Activated T-cell treated with anti-CD3 and anti-CD28 coated beads for 48 hours (primary cell): ENCODE measurements at places on chromosomes 6 and 20.

GRCh38 chr20:14720251-14720650, 382.8 kb upstream of the FLRT3 start:
- DNase-seq, result no peak

GRCh38 chr6:1770968-1771723, 161.4 kb downstream of the FOXC1 start:
- peak; percentile 22 for DNase-seq

DNA sequence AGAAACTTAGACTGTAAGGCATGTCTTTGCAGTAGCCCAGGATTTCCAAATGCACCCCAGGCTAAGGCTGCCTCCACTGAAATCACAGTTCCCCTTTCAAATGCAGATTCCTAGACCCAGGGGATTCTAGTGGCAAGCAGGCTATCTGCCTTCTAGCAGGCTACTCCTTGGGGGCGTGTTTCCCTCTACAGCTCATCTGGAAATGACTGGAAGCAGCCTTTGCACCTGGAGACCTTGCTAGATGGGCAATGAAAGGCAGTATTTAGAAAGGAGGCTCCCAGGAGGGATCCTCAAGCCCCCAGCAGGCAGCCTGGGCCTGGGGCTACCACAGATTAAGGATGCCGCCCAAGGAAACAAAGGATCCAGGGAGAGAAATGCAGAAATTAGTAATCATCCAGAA, 26.0 kb upstream of the SYNDIG1 start:
- no peak for DNase-seq

DNA sequence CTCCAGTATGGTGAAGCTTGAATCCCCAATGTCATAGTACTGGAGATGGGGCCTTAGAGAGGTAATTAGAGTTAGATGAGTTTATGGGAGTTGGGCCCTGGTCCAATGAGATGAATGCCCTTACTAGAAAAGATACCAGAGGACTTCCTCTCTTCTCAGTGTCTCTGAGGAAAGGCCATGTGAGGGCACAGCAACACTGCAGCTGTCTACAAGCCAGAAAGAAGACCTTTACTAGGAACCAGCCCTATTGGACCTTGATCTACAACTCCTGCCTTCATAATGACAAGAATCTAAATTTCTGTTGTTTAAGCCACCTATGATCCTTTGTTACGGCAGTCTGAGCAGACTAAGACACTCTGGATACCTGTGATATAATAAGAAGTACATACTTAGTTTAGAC, 31.4 kb upstream of the AKAP7 start:
- DNase-seq, result no peak

DNA sequence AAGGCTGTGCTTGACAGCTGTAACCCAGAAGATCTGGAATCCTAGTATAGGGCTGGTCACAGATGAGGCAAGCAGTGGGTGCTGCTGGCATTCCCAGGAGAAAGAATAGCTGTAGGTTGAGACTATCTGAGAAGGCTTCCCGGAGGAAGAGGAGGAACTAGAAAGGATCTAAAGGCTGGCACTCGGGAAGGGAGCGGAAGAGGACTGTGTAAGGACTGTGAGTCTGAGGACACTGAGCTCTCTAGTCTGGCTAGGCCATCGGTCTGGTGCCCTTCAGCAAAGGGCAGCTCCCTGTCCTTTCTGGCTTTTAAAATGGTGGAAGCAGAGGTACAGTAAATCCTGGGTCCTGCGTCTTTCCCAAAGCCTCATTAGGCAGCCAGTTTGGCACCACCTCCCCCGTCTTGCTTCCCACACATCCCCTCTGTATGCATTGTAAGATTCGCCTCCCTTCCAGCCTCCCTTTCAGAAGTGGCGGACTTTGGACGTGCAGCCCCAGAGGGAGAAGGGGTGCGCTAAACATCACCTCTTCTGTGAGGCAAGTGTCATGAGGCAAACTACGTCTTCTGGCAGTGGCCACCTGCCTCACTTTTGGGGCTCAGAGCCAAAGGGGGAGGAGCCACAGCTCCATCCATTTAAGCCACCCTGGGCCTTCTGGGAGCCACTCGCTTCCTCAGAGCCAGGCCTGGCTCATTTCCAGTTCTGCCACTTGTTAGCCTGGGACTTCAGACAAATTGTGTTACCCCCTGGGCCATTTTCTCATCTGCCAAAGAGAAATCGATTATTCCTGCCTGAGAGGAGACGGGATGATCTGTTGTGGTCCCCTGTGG, 8.6 kb downstream of the SNPH start:
- no peak for DNase-seq

- DNase-seq, result peak; percentile 68
Observed at GRCh38 chr6:3751730-3752530, 417 bp upstream of the PXDC1 start.

DNA sequence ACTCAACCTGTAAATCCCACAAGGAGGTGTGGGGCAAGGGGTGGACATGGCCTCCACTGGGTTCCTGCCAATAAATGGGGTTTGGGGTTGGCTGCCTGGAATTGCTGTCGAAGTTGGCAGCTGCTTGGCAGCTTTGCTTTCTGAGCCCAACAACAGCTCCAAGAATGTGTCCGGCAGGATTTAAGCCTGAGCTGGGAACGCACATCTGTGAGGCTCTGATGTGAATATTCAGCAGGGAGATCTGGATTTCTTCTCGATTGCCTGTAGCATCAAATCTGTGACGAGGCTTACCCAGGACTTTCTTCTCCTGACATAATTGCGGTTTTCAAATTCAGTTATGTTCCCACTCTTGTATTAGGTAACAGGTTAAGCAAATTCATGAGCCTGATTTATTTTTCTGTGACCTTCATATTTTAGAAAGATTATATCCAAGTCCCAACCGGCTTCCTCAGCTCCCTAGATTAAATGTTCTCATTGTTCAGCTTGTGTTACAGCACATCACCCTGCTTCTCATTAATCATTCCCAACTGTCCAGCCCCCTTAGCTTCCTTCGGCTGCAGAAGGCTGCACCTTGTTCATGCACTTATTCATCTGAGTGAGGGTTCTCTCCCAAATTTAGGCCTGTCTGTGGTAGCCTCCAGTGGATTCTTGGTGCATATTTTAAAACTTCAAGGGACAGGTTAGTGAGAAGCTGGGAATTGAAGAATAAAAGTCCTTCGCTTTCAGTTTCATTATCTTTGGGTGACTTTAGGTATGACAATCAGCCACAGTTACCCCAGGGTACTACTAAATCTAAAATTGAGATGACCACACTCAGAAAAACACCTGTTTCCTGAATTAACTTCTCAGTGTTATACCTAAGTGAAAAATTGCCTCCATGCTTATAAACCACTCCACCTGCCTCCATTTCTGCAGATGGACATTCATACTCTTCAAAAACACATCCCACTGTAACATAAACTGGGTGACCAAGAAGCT, 310.0 kb downstream of the ESR1 start:
- DNase-seq, result no peak

DNA sequence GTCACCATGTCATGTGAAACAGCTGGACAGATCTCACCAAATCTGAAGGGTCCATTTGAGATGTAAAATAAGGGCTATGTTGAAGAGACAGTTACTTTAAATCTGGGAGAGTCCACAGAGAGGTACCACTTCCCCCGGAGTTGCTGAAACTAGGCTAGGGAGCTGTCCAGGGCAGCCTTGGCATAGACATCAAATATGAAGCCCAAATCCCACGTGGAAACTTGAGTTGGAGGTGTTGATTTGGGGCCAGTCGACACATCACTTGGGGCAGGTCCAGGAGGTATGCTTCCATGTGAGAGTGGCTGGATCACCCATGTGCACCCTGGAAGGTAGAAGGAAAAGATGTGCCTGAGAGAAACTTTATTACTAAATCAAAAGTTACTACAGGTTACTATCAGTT, 12.0 kb upstream of the SERPINB9 start:
- DNase-seq, result no peak

GRCh38 chr20:24432046-24432442, 37.4 kb upstream of the SYNDIG1 start:
- DNase-seq, result no peak

DNA sequence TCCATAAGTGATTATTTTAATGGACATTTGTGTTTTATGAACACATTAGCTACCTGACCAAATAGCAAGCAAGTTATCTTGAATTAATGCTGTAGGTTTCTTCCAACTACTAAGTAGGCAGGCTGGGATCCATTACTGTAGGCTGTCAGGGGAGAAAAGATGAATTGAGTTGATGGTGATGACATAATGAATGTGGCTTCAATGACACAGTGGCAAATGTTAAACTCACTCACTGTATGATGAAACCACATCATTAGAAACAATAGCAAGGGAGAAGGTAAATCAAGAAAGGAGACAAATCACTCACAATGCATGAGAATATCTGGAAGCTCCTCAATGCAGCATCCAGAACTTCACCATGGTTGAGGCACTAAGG, 529.7 kb upstream of the CITED2 start:
- DNase-seq, result no peak

- no peak for DNase-seq
Observed at GRCh38 chr20:24116611-24117010, 128.0 kb upstream of the GGTLC1 start.

GRCh38 chr20:25859649-25860530, 163.2 kb upstream of the ZNF337 start:
- peak; percentile 77 for DNase-seq

- DNase-seq, result no peak
Observed at GRCh38 chr6:44100088-44100550, 27.1 kb downstream of the MRPL14 start.

GRCh38 chr20:17761604-17762003, 61.8 kb downstream of the BANF2 start:
- no peak for DNase-seq

GRCh38 chr20:33796263-33796906, 14.8 kb upstream of the CHMP4B start:
- DNase-seq, result no peak

GRCh38 chr6:159148641-159149040, 20.6 kb upstream of the FNDC1 start:
- no peak for DNase-seq

DNA sequence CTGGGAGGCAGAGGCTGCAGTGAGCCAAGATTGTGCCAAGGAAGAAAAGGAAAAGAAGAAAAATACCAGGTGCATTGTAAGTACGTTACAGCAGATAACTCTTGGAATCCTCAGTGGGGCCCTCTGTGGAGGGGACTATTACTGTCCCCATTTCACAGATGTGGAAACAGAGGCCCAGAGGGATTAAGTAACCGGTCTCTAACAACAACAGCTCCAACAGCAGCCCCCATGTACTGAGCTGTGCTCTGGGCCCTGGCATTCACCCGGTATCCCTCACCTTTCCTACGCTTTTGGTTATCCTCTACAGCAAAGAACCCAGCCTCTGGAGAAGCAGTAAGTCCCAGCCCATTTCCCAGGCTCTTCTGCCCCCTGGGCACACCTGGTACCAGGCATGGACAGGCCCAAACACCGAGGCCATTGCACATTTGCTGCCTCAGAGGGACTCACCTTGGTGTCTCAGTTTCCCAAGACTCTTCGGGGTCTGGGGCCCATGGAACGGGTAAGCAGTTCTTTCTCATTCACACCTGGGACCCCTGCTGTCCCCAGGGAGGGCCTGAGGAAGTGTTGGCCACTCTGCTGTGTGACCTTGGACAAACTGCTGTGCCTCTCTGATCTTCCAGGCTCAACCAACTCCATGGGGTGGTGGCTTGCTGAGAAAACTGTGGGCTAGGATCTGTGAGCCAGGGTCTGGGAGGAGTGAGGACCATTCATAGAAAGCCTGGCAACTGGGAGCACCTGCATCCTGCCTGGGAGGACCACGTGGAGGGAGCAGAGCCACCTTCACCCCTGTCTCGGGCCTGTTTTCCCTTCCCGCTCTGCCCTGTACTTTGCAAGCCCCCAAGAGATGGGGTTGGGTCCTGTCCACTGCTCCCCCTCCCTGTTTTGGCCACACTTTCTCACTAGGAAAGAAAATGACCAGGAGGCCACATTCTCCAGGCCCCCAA, 59.9 kb downstream of the SNAI1 start:
- DNase-seq, result no peak

GRCh38 chr20:63016514-63017075, 9.8 kb upstream of the BHLHE23 start:
- DNase-seq, result no peak

- no peak for DNase-seq
Observed at GRCh38 chr6:138986578-138986977, 1.5 kb downstream of the REPS1 start.

DNA sequence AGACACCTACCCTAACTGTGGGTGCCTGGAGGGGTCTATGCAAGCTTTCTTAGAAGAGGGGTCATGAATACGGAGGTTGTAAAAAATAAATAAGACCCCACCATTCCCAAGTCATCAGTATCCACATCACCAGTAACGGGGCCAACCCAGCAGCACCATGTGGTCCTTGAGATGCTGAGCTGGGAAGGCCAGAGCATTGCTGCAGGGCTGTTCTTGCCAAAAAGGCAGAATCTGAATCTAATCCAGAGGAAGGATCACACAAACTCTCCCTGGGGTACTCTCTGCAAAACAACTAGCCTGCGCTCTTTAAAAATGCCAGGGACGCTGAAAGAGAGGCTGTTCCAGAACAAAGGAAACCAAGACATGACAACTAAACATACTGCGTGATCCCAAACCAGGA, 43.2 kb downstream of the SSR1 start:
- DNase-seq, result no peak

GRCh38 chr6:52571099-52571755, 5.6 kb downstream of the TRAM2 start:
- no peak for DNase-seq

DNA sequence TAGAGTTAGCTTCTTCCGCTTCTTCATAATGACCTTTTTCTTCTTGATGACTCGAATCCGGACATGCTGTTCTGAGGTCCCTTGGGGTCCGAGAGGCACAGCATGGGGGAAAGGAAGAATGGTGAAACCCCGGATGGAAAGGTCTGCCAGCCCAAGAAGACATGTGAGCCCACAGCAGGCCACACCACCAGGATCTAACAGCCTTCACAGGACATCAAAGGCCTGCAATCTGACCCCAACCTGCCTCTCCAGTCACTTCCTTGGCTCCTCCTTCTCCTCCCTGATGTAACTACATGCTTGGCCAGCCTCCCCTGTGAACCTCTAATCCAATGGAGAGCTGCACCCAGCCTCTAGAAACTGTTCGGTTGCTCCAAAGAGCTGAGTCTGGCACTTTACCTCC, 1.6 kb downstream of the CPXM1 start:
- DNase-seq, result no peak

- DNase-seq, result no peak
Observed at GRCh38 chr6:10441004-10441654, 26.3 kb upstream of the TFAP2A start.

DNA sequence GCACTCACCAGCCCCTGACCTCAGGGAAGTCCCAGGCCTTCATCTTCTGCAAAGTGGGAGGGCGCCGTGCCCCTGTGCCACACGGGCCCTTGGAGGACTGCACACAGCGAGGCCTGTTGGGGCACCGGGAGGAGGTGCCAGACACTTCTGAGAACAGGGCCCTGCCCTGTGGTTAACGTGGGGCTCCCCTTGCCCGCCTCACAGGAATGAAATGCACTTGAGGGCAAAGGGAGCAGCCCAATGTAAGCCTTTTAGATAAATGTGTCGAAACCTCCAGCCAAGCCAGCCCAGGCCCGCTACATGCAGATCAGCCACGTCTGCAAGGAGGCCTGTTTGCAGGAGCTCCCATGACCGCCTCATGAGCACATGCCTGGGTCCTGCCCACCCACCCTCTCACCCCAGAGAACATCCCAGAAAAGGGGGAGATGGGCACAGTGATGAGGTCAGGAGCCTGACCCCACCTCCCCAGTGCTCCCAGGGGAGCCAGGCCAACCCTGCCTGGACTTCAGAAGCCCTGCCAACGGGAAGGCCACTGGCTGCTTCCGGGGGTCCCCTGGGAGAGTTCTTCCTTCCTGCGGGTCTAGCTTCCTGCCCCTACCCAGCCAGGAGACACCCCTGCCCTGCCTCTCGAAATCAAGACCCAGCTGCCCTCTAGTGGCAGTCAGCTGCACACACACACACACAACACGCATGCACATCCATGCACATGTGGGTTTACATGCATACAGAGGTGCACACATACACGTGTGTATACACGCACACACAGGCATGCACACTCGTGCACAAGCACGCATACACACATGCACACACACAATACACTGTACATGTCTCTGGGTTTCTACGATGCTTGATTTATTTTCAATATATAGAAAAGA, 178.7 kb downstream of the TAF4 start:
- DNase-seq, result peak; percentile 25
